Neural crest cell (in vitro differentiated cells): ENCODE measurements at places on chromosomes 12 and 14. TPM values are rescaled to one million over a fixed set of nuclear protein-coding genes. Genes with fewer than 3 reads are reported as not detected.

The SMIM41 gene
- total RNA-seq: not detected in 2 replicates

The IKZF4 gene
- 42.3 and 45.5 TPM in 2 replicates for total RNA-seq

The PDE3A gene
- 2.4 and 2.7 TPM in 2 replicates for total RNA-seq

The FOXG1 gene
- total RNA-seq: 0.07 TPM in 1 of 2 replicates, not detected in the other

The PLA2G1B gene
- not detected in 2 replicates for total RNA-seq

The KRT6B gene
- total RNA-seq: not detected in 2 replicates

The OR6C70 gene
- not detected in 2 replicates for total RNA-seq

The OR4M1 gene
- total RNA-seq: not detected in 2 replicates

The ACOT4 gene
- total RNA-seq: 0.98 TPM in 2 replicates

The ASCL1 gene
- 4.3 and 5.1 TPM in 2 replicates for total RNA-seq

The MIPOL1 gene
- total RNA-seq: 16.6 and 17.4 TPM in 2 replicates

The MYO1H gene
- not detected in 2 replicates for total RNA-seq

The MYG1 gene
- total RNA-seq: 67.1 and 72.7 TPM in 2 replicates

The CACNA2D4 gene
- total RNA-seq: 0.72 and 1.3 TPM in 2 replicates

The ENDOU gene
- total RNA-seq: not detected in 2 replicates

The LIN7A gene
- total RNA-seq: 5.8 and 6.2 TPM in 2 replicates

The VDR gene
- total RNA-seq: not detected in 2 replicates
